ENCODE measurements at places on chromosomes 3 and 15.

DNA sequence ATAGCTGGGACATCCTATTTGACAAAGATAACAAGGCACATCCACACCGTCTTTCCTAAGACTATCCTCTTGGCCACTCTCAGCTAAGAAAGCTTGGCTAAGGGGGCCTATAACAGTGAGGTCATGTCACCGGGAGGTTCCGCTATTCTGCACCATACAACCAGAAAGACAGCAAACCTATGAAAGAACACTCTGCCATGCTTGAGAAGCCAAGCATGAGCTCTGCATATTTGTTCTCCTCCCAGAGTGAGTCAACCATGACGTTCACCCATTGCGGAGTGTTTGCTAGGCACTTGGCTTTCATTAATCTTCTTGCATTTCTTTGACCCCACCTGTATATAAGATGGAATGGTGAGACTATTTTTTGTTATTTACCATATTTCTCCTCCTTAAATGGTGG is 141.2 kb downstream of the GMNC start:
- DNase-seq, result no peak

DNA sequence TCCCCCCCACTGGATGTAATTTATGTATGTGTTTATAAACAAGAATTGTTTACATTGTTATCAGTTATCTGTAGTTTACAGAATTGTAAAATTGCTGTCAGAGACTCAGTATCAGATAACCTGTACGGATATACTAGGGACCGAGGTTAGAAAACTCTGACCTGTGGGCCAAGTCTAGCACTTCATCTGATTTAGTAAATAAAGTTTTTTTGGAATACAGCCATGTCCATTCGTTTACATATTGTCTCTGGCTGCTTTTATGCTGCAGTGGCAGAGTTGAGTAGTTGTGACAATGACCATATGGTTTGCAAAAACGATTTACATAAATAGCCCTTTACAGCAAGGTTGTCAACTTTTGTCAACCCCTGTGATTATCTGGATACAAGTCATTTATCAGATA is 52.6 kb downstream of the LRRC28 start:
- DNase-seq, result no peak

- no peak for DNase-seq
Measured at GRCh38 chr3:117137065-117137464, 427.5 kb downstream of the TUSC7 start.

DNA sequence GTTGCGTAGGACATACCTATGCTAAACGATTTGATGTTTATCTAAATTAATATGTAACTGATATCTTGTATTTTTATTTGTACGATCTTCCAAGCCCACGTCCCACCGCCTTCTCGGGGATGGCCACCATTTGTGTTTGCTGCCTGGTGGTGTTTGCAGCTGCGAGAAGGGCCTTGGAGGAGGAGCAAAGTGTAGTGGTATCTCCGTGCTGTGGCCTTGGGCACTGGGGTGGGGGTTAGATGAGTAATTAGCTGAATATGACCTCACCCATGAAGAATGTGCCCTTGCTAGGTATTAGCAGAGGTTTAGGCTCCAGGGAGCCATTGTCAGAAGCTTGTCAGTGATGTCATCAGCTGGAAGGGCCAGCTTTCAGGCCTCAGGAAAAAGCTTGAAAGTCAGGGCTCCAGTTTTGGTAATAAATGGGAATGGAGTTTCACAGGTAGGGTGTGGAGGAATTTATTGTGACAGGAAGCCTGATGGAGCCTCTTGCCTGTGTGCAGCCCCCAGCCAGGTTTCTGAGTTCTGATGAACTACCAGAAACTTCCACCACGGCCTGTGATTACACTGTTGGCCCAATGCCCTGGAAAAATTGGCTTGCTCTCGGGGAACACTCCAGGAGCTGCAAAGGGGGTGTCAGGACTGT is 41.0 kb downstream of the FLNB start:
- DNase-seq, result no peak

- no peak for DNase-seq
Measured at GRCh38 chr15:44775953-44776352, 39.6 kb downstream of the TRIM69 start.

GRCh38 chr3:42371776-42372175 is 38.6 kb downstream of the LYZL4 start:
- DNase-seq, result no peak

DNA sequence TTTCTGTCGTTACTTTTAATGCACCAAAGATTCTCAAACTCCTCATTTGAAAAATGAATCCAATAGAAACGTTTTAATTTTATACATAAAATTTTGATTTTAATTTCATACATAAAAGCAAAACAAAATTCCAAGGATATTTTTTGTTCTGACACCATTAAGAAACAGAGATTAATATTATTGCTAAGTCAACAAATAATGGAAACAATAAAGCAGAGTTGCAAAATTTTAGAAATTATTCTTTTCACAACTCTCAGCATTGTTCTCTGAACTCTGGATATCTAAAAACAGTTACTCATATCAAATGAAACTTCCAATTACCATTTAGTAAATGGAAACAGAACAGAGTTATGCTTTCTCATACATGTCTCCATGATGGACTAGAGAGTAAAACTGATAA is 260.2 kb downstream of the EPHA6 start:
- DNase-seq, result no peak

GRCh38 chr3:140931801-140932200 is 9.8 kb upstream of the SLC25A36 start:
- DNase-seq, result no peak

DNA sequence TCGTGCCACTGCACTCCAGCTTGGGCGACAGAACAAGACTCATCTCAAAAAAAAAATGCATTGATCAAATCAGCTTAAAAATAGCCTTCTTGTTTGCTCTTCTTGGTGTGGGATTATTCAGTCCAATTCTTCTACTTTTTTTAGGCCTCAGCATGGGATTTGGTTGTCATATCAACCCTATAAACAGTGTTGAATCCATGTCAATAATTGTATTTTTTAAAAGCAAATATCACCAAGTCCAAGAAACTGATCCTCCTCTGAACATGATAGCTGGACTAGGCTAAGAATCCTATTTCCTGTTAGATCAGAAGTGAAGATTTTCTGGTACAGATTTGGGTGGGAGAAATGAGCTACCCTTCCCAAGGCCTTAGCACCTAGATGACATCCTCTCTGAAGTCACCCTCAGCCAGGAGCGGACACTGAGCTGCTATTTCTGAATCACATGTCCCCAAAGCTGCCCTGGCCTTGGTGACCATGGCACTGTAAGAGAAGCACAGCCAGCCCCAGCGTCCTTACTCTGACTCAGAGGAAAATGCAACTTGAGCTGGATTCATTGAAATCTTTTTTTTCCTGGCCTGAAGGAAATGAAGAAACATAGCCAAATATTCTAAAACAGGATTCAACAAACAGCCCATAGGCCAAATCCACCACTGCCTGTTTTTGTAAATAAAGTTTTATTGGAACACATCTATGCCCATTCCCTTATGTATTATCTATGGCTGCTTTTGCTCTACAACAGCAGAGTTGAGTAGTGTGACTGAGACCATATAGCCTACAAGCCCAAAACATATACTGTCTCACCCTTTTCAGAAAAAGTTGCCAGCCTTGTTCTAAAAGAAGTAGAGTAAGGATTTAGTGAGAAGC is 215.9 kb upstream of the CTDSPL start:
- no peak for DNase-seq

GRCh38 chr3:50519471-50520089 is 16.1 kb upstream of the CACNA2D2 start:
- peak; percentile 64 for DNase-seq

GRCh38 chr15:29514926-29515325 is 245.3 kb upstream of the NSMCE3 start:
- no peak for DNase-seq

DNA sequence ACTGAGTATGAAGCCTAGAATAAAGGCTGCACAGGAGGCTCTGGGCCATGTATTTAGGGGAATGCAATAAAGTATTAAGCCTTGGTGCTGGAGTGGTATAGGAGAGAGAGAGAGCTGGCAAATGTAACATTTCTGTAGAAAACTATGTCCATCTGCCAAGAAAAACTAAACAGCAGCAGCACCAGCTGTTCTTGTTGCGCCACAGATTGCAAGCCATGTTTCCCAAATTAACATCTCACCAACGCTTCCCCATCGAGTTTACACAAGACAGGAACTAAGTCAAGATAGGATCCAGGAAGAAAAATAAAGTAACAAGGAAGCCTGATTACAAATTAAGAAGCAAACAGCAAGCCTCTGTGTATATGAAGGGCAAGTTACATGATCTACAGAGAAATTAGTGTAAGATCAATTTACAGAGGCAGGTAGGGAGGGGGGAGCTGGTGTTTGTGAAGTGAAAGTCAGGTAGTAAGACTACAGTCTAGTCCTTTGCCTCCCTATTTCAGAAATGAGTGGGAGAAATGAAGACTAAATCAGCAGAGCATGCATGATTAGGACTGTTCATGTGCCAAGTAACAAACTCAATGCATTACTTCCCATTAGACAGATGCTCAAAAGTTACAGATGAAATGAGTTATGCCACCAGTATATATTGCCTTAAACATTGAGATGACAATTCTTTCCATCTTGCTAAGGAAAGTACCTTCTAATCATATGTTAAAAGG is 900.5 kb downstream of the EPHA3 start:
- DNase-seq, result peak; percentile 71

DNA sequence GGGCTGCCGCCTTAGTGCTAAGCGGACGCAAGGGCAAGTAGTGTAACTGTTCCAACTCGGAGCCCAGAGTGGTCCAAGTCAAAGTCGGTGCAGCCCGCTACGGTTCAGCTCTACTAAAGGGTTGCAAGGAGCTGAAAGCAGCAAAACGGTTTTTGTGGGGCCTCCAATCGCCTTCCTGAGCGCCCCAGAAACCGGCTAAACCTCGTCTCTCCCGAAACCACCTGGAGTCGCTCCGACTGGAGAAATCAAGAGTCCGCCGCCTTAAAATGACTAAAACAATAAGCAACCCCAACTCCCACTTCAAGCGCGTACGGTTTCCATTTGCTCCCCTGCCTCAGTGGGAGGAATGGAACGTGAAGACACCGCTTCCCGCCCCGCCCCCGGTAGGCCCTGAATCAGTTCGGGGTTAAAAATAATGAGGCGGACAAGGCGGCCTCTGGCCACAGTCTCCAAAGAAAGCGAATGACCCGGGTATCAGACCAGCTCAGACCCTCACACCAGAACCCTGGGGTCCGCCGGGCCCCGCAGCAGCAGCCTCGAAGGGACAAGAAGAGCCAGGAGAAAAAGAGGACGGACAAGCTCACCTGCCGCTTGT is 401 bp downstream of the SEC11A start:
- no peak for DNase-seq

DNA sequence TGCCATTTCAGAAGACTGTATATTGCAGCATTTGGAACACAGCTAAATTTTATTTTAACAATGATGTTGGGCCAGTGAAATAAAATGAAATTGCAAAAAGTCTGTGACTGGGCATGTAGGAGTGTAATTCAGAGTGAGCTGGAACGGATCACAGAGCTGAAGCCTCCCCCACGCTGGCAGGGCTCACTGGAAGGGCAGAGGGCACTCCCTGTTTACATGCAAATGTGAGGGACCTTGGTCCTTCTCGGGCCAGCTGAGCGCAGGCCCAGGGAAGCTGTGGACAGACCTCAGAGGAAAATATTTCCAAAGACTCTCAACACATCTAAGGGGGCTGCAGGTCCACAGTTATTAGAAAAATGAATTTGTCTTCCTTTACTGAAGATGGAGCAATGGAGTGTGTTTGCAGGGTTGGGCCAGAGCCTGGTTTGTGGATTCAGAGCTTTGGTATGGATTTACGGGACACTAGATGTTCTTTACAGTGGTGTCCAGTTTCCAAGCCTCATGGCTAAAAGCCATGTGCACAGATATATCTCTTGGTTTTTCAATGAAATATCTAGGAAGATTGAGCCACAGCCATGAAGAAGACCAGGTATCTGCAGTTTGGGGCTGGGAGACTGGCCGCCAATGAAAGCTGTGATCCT is 32.0 kb downstream of the TRPM1 start:
- no peak for DNase-seq

GRCh38 chr3:174295306-174296092 is 563.6 kb upstream of the NAALADL2 start:
- DNase-seq, result no peak

- no peak for DNase-seq
Measured at GRCh38 chr15:41020311-41020710, 67.0 kb downstream of the CHAC1 start.

- no peak for DNase-seq
Measured at GRCh38 chr3:120855665-120856437, 52.2 kb upstream of the STXBP5L start.

- no peak for DNase-seq
Measured at GRCh38 chr3:100893108-100893507, 100.1 kb downstream of the ABI3BP start.

DNA sequence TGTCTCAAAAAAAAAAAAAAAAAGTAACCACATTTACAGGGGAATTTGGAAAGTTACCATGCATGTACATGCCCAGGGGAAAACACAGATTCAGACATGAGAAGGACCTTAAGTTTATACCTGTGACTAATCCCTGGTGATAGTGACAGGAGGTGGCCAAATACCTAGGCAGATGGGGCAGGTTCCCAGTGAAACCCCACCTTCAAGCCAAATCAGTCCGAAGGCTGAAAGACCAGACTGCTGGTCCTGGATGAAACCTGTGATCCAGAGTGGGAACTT is 15.8 kb downstream of the SPCS1 start:
- DNase-seq, result no peak

DNA sequence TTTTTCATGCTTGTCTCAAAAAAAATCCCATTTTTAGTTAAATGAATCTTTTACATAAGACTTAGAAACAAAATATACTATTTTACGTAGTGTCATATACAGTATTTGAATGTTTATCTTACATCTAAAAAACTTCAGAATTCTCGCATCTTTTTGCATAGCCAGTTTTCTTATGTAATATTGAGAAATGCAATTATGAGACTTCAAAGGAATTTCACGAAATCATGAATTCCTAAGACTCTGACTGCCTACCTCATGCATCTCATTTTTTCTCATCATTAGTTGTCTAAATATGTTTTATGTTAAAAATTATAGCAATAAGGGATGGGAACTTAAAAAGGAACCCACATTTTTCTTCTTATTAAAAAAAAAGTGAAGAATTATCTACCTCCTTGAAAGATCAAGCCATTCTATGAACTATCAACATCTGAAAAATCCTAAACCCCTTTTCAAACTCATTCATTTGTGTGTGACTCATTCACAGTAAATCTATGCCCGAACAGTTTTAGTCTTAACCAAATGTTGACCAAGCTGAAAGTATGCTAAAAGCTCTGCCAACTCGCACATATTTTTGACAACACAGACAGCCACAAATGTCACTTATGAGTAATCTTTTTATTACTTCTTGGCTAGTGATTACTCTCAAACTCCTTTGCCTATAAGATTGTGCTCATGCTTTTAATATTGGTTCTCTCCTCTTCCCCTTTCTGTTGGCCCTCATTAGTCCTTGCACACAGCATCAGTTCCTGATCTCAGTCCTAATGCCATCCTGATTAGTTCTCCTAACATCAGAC is 115.9 kb downstream of the DCLK3 start:
- no peak for DNase-seq

GRCh38 chr3:32430900-32431299 is 39.2 kb downstream of the CMTM7 start:
- no peak for DNase-seq

- DNase-seq, result no peak
Measured at GRCh38 chr3:67941433-67942030, 287.1 kb upstream of the SUCLG2 start.

- no peak for DNase-seq
Measured at GRCh38 chr3:78079514-78079913, 1039.6 kb downstream of the ROBO2 start.
